Right renal cortex interstitium (tissue), 3 donors: ENCODE measurements at places on chromosomes 5 and 9.

GRCh38 chr5:52582313-52582712 is 205.4 kb upstream of the ITGA1 start:
- no peak for DNase-seq

GRCh38 chr9:20771729-20772128 is 87.7 kb downstream of the FOCAD start:
- no peak for DNase-seq

GRCh38 chr5:57383093-57383861 is 99.3 kb downstream of the ACTBL2 start:
- DNase-seq, result no peak

- no peak for DNase-seq
Measured at GRCh38 chr5:62596096-62596495, 17.5 kb downstream of the LRRC70 start.

DNA sequence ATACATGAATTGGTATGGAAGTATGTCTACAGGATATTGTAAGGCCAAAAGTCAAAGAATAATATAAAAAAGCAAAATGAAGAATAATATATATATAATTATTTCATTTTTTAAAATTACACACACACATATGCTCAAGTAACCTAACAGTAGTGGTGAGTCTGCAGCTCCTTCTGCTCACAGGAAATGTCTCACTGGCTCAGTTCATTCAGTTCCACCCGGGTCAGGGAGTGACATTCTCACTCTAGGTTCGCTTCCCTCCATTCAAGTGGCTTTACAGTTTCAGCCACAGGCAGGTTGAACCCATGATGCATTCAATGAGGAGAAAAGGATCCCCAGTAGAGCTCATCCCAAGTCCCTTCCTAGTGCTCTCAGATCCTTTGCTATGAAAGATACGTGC is 90.8 kb downstream of the SUSD1 start:
- DNase-seq, result no peak
